ENCODE measurements at places on chromosomes 1 and 21.

GRCh38 chr1:207868251-207868773, 42.6 kb downstream of the CD34 start:
- no peak for DNase-seq

DNA sequence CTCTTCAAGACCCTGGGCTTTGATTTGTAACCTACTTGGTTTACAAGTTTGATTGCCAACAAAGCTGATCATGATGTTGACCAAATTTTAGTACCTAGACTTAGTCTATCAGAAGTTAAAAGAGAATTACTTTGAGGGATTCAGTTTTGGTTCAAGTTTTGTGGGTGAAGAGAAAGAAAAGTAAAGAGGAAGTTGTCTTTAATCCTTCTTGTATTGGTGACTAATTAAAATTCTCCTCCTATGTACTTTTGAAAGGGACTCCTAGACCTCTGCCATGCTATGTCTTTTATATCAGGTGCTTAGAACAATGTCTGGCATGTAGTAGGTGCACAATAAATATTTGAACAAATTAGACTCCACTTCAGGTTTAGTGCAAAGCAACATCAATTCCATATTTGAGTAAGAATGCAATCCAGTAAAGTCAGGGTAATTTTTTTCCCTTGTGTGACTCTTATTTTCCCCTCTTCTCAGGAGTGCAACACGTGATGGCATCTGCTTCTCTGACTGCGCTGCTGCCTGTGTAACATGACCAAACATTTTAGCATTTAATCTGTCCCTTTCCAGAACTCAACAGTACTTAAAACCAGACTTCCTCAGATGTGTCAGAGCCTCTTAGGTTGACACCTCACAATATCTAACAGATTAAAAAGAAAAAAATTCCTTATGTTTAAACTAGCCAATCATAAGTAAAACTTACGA, 41.1 kb upstream of the KCNQ4 start:
- DNase-seq, result no peak

DNA sequence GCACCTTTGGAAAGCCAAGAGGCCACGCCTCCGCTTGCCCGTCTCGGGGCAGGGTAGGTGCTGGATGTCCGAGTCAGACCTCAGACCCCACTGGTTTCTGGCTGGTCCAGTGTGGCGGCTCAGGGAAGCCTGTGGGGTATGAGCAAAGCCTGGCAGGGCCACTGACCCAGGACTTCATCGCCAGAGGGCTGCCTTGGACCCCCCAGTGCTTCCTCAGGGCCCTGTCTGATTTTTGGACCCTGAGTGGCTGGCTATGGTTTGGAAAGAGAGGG, 20.4 kb downstream of the LHX4 start:
- DNase-seq, result no peak

DNA sequence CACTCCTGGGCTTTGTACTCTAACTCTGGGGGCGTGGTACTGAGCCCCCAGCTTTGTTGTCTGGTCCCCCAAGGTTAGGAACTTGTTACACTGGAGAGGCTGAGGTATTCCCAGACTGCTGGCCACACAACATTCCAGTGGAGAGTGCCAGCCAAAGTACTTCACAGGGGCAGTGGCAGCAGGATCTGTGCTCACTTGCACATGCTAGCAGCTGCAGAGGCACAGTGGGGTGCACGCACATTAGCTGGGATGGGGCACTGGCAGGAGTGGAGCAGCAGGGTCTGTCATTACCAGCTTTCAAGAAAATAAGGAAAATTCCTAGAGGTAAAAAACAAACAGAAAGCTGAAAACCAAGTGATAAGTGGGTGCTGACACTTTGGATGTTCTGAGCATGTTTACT, 31.0 kb downstream of the ZNF691 start:
- no peak for DNase-seq

DNA sequence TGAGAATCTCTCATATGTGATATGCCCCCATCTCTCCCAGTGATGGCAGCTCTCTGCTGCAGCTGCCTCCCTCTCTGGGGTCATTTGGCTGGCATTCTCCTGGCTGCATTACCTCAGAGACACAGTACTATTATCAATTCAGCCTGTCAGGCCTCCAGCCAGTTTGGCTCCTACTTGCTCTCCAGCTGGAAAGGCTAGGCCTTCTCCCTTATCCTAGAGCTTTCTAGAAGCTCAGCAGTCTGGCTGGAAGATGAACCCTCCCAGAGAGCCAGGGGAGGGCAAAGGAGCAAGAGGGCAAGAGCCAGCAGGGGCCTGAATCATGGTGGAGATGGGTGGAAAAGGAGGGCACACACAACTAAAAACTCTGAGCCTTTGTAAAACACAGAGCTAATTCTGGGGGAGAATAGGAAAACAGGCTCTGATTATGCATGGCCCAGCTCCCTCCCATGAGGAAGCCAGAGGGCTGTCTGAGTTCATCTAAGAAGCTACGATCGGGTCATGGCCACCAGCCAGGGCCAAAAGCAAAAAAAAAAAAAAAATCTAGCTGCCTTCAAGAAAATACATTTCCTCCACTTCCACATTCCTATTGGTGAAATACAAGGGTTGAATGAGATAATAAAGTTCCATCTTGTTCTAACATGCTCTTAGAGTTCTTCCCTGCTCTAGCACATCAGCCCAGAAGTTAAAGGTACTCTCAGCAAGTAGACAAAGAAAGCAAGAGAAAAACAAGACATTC, 8.8 kb downstream of the LAMB3 start:
- DNase-seq, result no peak

DNA sequence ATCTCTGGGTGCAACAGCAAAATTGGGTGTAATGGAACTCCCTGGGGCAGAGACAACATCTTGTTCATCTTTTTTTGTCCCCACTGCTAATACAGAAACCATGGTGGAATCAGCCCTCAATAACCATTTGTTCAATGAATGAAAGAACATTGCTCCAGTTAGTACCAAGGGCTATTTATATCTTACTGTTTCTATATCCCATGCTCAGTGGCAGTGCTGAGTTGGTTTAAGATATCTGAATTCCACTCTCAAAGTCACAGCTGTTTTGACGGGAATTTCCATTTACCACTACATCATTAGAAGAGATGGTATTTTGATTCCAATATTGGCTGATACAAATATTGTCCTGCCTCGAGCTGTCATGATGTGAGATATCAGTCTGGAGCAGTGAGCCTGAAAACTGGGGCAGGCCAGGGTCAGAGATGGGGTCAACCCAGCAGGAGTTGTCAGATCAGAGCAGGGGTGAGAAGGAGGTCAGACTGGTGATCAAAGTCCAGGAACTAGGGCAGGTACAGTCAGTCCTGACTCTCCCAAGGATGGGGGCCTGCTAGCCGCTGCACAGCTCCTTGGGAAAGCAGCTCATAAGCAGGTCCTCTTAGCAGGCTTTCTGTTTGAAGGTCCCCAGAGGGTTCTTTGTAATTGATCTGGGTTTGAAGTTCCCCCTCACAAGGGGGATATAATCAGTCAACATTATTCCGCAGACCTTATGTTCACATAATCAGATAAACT, 5.8 kb upstream of the PHC2 start:
- no peak for DNase-seq

DNA sequence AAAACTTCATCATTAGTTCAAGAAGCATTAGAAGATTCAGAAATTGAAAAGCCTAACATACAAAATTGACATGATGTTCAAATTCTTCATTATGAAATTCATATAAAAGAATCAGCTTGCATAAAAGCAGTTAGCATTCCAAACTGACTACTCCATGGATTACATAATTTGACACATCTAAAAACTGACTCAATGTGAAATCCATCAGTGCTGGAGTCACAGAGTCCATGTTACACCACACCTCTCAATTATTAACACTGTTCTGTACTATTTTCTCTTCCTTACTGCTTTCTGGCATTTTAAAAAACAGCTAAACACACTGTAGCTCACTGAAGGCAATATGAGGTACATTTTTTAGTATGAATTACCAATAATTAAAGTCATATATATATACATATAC, 28.0 kb downstream of the ARHGAP29 start:
- DNase-seq, result no peak

- DNase-seq, result peak; percentile 11
Observed at GRCh38 chr1:234656944-234657654, 47.1 kb upstream of the IRF2BP2 start.

DNA sequence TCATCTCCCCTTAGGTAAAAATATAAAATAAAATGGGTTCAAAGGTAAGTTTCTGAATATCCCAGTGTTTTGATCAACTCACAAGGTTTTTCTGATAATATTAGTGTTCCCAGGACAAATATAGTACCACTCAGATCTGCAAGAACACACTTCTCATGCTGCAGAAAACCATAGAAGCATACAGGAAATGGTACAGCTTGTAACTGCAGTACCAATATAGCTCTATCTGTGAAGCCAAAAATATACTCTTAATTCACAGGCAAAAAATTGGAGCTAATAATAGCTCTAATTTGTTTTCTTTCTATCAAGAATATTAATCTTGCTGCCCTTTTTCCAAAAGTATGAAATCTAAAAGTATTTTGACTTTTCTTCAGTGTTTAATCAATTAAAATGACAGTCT, 13.2 kb downstream of the VPS45 start:
- no peak for DNase-seq

DNA sequence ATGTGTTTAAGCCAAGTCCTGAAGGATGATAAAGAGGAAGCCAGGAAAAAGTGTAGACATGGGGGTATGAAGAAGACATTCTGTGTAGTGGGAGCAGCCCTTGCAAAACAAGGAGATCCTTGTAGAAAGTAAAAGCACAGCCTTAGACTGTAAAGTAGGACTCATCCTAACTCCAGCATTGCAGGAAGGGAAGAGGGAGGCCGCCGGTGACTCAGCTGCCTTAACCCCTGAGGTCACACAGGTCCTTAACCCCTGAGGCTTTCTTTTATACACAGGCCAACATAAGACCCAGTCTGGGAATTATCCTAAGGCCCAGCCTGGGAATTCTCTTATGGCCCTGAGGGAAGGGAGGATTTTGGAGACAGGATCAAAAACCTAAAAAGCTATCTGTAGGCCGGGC, 18.0 kb downstream of the PGM1 start:
- DNase-seq, result no peak
